Pancreas (tissue), 10 donors: ENCODE measurements at places on chromosomes 2 and 18.
A peak's percentile ranks its signal among the peaks of the same experiment; 100 is the strongest.

DNA sequence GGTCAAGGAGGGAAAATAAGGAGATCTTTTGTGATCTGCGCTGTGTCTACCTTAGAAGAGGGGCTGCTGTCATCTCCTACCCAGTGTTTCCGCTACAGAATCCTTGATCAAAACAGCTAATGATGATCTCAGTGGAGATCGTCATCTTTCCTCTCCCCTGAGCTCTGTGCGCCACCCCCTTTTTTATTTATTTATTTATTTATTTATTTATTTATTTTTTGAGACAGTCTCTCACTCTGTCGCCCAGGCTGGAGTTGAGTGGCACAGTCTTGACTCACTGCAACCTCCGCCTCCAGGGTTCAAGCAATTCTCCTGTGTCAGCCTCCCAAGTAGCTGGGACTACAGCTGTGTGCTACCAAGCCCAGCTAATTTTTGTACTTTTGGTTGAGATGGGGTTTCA is 55.5 kb downstream of the SERTAD2 start:
- no peak for DNase-seq

- no peak for DNase-seq
Observed at GRCh38 chr2:154556146-154556545, 142.3 kb upstream of the KCNJ3 start.

DNA sequence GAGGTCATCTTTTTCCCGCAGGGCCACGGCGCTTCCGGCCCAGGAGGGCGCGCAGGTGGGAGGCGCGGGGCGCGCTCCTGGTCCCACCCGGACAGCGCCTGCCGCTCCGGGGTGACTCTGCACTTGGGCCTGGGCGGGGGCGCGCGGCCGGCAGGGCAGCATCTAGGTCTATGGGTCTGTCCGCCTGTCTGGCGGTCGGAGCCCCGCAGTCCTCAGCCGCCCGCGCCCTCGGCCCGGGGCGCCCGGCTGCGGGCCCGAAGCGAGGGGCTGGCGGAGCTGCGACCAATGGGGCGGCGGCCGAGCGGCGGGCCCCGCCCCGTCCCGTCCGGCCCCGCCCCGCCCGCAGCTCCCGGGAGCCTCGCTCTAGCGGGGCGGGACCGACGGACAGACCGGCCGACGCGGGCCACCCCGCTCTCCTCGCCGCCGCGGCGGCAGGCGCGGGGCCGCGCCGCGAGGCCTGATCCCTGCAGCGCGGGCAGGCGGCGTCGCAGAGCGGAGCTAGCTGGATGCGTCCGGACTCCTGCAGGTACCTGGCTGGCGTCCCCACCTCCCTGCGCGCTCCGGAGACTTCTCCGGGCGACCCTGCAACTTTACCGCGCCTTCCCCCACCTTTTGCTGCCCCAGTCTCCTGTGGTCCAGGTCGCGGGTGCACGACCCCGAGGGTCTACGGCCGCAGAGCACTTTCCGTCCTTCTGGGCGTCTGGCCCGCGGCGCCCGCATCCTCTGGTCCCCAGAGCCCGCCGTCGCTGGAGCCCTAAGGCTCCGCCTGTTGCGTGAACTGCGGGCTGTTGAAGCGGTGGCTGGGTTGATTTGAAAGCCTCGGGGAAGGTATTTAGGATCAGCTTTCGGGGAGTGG is at the start of gene KCNS3:
Gene KCNS3, plus strand, starts transcription at position 387 of the 856 bp plus-strand sequence. CDS start 52,342 bp downstream, outside the sequence.
- peak; percentile 44 for DNase-seq

- no peak for DNase-seq
Observed at GRCh38 chr2:208064220-208064961, 39.1 kb upstream of the PLEKHM3 start.

DNA sequence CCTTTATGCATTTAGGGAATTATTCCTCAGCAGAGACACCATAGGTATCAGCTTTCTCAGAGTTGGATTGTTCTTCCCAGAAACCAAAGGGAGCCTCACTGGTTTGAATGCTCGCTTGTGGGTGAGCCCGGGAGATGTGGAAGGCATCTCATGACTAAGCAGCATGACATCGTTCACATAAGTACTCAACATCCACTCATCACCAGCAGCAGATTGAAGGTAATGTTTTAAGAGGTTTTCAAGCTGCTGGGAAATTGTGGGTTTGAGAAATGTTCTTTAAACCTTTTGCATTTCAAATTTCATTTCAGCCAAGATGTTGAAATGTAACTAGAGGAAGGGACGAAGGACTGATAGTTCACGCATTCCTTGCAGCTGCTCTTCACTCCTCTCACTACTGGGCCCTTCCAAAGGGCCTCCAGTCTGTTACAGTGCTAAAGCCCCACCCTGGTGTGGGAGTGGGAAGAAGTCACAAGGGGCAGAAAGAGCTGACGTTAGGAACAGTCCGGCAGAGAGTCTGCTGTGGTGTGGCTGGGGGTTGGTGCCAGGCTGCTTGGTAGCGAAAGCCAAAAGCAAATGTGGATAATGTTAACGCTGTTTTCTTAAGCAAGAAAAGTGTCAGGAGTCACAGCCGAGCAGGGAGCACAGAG is 324.5 kb upstream of the EPHA4 start:
- DNase-seq = no peak

DNA sequence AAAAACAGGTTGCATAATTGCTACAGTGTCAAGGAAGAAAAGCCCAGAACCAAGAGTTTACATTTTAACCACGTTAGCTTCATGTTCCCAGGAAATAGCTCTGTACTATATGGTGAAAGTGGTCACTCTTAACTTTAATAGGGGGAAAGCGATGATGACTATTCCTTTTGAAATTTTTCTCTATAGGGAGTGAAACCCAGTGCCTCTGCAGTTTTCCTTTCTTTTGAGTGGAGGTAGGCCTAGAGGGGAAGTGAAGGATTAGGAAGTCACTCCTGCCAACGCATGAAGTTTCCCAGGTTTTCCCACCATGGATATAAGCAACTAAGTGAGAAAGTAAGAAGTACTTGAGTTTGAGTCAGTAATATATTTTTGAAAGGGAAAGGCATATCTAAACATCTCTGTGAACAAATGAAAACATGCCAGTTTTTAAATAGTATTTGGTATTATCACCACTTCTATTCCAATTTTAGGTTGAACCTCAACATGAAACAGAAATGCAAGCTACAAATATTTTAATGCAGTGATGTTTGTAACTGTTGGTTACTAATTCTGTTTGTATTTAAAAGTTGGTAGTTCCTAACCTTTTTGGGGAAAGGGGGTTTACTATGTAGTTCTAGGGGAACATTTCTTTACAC is 91.9 kb downstream of the VRK2 start:
- no peak for DNase-seq

GRCh38 chr2:26848336-26849055 is 564 bp downstream of the DPYSL5 start:
- no peak for DNase-seq

DNA sequence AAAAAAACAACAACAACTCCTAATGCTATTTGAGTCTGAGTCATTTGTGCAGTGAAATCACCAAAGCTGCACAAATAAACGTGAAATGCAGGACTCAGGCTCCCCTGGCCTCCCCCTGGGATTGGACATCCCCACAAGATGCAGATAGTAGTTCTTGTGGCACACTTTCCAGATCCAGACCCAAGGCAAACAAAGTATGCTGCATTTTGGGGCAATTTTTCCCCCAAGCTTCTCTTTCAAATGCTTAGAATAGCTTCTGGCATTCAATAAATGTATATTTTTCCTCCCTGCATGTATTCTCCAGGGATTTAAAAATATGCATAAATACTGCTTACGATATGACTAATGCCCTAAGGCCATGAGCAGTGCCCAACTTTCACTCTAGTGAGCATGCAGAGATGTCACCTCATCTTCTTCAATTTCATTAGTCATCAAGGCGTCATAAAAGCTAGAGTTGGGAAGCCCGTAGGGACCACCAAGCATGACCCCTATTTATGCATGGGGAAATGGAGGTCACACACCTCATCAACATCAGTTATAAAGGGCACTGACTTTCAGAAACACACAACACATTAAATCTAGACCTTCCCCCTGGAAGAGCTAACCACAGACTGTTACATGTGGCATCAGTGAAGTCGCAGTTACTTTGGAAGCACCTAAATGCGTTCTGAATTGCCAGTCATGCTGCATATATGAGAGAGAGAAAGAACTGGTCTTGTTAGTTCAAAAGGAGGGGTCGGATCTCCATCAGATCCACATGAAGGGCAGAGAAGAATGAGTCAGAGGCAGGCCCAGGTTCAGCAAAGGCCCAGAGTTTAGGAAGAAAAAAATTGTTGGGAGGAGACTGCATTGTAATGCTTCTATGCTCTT is 374.1 kb downstream of the LPIN1 start:
- no peak for DNase-seq

DNA sequence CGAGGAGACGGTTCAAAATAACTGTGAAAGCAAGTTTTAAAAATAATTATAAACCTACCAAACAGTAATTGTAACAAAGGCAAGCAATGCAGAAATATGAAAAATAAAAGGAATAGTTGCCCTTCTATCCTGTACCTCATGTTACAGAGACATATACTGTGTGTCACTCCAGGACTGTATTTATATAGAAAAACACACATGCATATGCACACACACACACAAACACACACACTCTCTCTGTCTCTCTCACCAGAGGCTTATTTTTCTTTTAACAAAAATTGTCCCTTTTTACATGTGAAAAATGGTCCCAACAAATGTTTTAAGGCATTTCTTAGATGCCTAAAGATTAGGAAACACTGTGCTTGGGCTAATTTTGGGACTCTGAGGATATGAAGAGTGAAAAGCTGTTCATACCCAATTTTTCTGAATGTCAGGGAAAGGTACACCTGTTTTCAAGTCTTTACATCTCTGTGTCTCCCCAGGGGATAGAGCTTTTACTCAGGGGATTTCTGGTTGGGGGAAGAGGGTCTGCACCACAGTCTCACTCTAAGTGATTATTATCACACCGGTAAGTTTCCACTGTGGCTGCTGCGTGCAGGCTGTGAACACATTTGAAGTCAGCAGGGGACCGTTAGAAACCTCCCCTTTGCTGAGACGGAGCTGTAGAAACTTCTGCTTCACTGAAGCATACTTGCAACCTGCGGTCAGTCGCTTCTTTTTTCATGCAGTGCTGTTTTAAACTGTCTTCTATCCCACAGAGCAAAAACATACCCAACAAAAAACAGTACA is 51.4 kb upstream of the SPAG16 start:
- DNase-seq = no peak

DNA sequence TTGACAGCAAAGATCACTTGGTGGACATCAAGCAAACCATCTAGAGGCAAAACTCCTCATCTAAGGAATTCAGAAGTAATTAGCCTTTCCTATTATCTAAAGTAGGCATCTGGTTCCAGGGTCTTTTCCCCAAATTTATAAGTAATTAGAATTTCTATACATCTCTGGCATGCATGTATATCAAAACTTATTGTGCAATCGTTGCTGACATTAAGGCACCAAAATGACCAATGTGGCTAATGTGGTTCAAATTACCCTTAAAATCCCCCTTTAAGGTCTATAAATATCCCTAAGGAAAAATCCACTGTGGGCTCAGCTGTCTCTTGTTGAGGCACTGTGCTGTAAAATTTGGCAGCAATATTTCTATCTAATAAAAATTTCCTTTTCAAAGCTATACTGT is 695.9 kb upstream of the LRRTM4 start:
- no peak for DNase-seq

DNA sequence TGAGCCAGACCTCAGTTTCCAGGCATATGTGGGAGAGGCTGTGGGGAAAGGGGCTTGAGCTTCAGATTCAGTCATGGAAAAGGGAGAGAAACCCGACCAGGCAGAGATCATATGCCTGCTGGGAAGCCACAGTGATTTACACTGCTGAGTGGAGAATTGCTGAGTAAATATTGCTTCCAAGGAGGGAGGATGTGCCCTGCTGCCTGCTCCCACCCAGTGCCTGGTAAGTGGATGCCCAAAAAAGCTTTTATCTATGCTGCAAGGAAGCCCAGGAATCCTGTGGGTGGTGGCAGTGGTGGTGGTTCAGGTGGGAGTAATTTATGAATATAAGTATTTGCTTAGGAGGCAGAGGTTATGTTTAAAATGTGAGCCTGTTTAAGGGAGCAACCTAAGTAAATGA is 39.5 kb downstream of the INO80C start:
- no peak for DNase-seq

DNA sequence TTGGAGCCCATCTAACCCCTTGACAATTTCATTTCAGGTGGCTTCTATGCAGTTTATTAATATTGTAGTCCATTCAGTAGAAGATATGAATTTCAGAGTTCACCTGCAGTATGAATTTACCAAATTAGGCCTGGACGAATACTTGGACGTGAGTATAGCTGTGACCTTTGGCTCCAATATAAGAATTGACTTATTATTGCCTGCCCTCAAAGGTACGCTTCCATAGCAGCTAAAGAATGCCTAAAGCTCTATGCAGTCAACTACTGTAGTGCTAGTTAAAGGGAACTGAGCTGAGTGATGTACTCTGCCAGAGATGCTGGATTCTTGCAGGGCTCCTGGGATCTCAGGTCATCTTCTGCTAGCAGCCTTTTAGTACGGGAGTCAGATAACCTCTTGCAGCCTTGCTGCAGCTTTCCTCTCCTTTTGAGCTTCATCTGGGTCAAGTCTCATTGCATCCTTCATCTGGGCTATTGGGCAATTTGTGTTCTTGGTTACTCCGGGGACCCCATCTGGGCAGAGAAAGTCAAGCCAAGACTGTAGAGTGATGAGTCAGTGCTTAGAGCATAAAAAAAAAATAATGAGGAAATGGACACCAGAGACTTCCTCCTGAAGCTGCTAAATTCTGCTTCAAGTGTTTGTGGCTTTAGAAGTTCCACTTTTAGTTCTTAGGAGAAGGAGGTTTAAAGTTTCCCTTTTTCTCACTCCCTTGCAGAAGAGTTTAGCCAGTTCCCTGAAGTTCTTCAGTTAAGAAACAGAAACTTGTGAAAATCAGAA is 105.6 kb downstream of the PRPF40A start:
- DNase-seq = no peak

- no peak for DNase-seq
Observed at GRCh38 chr18:3059272-3059671, 46.3 kb upstream of the LPIN2 start.

GRCh38 chr18:58249712-58250111 is 205.7 kb downstream of the NEDD4L start:
- DNase-seq = no peak

GRCh38 chr2:189217541-189217940 is 38.0 kb upstream of the COL5A2 start:
- no peak for DNase-seq

DNA sequence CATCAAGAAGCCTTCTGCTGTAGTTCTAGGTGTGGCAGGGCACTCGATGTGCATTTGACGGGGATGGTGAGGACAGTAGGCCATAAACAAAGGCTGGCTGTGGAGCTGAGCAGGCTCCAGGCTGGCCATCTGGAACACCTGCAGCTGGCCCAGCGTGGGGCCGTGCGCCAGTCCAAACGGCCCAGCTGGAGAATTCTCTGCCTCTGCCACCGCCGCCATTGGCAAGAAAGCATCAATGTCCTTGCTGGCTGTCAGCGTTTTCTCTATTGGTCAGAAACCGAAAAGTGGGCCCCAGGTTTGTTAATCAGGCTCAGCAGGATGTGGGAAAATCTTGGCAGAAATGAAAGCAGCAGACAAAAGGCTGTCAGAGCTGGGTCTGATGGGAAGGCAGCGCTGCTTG is 24.0 kb upstream of the CTIF start:
- no peak for DNase-seq

GRCh38 chr2:234494361-234495250 is 2.3 kb downstream of the ARL4C start:
- peak; percentile 38 for DNase-seq
